ENCODE measurements at places on chromosomes 7 and 10.

DNA sequence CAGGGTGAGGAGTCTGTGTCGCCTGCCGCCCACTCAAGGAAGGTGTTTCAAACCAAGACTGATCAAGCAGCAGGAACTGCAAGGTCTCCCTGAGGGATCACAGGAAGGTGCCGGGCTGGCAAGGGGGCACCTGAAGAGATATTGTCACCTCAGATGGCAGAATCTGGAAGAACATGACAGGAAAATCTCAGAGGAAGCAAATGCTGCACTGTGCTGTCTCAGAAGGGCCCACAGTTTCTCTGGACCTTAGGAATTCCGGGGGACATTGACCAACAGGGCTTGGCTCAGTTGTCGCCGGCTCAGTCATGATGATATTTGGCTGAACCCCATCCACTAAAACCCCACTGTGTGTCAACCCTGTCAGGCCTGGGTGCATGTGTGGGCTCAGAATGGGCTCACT lies 31.9 kb upstream of the GPR26 start:
- DNase-seq, result no peak

GRCh38 chr10:102159831-102160230 lies 7.6 kb downstream of the NOLC1 start:
- no peak for DNase-seq

GRCh38 chr10:1094112-1095057 lies 38.2 kb downstream of the WDR37 start:
- peak; percentile 74 for DNase-seq

- no peak for DNase-seq
Observed at GRCh38 chr10:43354879-43355380, 16.5 kb upstream of the FXYD4 start.

DNA sequence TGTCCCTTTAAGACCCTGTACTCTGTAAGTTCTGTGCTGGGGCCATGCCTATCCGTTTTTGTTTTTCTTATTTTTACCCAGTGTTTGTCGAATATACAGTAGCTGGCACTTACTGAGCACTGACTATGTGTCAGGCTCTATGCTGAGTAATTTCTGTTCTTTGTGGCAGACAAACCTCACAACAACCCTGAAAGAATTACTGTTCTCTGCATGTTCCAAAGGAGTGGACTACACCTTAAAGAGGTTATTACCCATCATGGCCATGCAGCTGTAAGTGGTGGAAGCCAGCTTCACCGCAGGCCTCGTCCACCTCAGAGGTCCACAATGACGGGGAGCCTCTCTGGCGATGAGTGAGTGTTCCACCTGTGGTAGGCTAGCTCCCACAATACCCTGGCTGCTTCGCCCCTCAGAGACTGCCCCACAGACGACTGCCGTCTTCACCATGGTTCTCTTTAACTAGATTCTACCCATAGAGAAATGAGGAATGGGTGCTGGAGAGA lies 30.1 kb upstream of the RBM20 start:
- DNase-seq, result no peak

- no peak for DNase-seq
Observed at GRCh38 chr10:130871406-130871805, 440.1 kb downstream of the TCERG1L start.

- DNase-seq, result no peak
Observed at GRCh38 chr10:18158773-18159265, 18.6 kb downstream of the CACNB2 start.

DNA sequence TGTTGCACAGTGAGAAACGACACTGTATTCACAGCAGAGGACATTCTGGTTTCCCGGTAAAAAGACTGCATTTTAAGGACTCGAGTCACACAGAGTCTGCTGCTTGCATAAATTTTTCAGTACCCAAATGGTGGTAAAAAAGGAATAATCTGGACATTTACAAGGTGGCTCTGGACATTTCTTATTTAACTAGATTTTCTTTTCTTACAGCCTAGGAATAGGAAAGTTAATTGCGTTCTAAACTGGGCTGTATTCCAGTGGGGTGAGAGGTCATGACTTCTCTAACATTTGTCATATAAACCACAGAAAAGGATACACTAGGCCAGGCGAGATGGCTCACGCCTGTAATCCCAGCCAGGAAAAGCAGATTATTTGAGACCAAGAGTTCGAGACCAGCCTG lies 237.5 kb upstream of the KLF6 start:
- DNase-seq, result no peak

GRCh38 chr10:47104786-47105385 lies 193.7 kb downstream of the PTPN20 start:
- no peak for DNase-seq

DNA sequence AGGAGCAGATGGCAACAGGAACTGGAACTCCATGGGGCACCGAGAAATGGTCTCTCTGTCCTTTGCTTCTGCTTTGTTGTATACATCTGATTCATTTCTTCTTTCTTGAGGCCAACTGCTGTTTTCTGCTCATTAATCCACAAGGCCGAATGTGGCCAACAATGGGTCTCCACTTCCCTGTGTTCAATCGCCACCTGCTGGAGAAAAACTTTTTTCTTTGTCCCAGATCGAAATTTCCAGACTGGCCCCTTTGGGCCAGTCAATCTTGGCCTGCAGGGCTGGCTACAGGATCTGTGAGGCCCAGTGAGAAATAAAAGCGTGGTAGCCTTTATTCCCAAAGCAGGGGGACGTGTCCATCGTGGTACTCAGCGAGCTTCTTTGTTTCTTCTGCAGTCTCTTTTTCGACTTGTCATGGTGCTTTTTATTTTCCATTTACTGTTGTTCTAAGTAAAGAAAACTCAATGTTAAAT lies 58.8 kb downstream of the PARP12 start:
- DNase-seq, result no peak

GRCh38 chr10:48632166-48632565 lies 27.3 kb upstream of the ARHGAP22 start:
- DNase-seq, result no peak

DNA sequence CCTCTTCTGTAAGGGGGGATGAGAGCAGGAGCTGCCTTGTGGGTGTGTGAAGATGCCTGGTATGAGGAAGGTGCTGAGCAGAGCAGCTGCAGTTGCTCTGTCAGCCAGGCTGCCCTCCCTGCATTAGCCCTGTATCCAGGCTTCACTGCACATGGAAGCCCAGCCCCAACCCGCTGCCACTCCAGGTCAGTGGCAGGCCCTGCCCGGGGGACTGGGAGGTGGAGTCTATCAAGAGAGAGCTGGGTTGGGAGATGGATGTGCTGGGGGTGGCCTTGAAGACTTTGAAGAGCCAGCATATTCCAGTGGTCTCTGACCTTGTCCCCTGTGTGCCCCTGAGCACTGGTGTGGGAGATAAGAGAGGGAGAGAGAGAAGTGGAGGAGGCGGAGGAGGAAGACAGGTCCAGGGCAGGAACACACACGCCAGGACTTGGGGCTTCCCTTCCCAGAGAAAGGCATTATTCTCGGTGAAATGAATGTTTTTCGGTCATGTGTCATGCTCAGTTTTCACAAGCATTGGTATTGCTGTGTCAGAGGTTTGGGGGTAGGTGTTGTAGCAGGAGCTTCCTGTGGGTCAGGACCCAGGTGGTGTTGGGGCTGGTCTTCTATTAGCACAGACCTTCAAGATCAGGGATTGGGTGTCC lies 2.6 kb downstream of the PPIF start:
- no peak for DNase-seq

DNA sequence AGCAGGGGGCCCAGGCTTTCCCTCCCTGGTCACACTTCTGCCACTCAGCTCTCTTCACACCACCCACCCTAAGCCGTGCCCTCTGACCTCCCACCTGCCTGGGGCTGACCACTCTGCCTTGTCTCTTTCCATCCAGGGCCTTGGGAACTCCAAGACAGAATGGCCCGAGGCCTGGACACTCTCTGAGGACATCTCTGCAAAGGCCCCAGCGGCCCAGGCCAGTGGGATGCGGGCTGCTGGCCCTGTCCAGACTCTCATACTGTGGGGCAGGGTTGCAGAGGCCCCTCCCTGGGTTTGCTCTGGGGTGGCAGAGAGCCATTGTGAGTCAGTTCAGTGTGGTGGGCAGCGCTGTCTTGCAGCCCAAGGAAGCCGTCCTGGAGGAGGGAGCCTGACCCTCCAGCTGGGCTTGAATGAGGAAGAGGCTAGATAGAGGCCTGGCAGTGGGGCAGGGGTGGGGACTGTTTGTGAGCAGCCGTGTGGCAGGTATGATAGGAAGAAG lies 39.9 kb upstream of the RABGEF1 start:
- DNase-seq, result no peak

GRCh38 chr7:139118234-139118804 lies 8.8 kb upstream of the ZC3HAV1 start:
- DNase-seq, result no peak

DNA sequence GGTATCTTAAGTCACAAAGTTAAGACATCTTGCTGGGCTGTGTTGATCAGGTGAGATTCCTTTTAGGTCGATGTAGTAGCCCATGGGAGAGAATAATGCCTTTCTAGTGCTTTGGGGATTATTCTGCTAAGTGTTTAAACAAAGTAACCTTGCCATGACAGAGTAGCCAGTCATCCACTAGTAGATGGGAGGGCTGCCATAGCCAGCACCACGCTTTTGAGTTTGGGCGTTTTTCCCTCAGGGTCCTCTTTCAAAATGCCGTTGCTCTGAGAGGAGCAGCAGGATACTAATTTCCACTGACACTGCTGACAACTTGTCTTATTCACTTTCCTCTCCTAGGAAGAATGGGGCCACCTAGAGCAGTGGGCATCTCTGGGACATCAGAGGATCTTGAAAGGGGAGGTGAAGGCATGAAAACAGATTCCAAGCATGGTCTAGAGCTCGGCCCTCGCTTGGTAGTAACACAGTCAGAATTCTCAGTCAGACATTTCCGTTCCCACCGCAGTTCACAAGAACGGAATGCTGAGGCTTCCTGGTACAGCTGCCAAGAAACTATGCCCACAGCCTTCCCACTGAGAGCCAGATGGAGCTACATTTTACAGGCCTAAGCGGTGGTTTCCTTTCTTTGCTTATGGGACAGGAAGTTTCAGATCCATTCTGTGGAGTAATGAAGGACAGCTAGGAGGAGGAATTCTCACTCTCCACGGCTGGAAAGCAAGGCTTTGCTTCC lies 15.3 kb upstream of the RSU1 start:
- no peak for DNase-seq

DNA sequence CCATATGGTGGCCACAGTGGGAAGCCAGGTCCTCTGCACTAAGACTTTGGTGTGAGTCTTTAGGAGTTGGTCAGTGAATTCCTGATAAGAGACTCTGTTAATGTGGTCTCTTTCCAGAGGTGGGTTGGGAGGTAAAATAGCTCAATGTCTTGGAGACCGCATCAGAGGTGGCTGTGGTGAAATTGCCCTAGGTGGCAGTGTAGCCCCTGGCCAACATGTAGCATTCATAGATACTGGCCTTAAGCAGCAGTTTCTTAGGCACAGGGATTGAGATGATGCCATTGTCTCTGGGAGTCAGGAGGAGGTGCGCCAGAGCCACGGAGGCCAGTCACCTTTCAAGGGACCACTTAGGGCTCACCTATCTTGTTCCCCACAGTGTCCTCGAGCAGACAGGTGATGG lies 202.8 kb downstream of the CREB5 start:
- DNase-seq, result no peak

DNA sequence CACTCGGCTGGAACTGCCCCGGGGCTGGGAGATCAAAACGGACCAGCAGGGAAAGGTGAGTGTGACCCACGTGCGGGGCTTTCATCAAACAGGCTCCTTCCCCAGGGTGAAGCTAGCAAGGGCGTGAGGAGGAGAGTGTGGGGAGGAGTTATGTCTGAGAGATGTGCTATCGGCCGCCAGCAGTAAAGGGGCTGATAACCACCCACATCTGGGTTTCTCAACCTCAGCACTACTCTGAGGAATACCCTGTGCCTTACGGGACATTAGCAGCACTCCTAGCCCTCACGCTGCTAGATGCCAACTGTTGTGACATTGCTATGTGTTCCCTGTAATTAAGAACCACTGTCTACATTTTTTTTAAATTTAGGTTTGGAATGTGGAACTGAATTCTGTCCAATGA lies 113.9 kb upstream of the STK17A start:
- no peak for DNase-seq

DNA sequence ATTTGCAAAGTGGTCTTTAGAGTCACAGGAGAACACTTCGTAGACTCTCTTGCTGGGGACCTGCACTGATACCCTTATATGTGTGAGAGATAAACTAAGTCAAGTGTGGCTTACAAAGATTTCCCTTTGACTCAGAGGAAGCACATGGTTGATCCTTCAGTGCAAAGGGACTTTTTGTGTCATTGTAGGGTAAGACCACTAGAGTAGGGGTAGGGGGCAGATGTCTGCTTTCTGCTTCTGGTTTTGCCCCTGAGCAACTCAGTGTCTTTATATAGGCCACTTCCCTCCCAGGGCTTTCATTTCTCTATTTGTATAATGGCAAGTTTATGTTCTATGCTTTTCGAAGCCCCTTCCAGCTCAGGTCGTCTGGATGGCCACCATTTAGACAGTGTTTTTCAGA lies 281.7 kb downstream of the SORCS3 start:
- DNase-seq, result no peak

GRCh38 chr10:24721229-24722106 lies 2.2 kb downstream of the ARHGAP21 start:
- DNase-seq, result no peak

DNA sequence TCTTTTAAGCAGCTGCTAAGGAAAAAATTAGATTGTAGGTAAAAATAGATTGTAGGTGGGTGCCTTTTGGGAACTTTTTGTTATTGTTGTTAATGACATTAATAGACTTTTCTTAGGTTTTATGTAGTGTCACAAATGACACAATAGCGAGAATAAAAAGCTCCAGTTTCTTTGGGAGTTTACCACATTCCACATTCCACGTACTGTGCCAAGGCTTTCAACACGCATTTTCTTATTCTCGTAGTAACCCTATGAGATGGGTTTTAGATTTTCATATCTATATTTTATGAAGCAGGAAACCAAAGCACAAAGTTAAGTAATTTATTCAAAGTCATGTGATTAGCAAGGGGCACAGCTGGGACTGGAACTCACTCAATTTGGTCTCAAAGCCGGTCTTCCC lies 103.8 kb downstream of the XRCC2 start:
- no peak for DNase-seq

GRCh38 chr10:90432866-90433265 lies 425.0 kb downstream of the HTR7 start:
- no peak for DNase-seq

DNA sequence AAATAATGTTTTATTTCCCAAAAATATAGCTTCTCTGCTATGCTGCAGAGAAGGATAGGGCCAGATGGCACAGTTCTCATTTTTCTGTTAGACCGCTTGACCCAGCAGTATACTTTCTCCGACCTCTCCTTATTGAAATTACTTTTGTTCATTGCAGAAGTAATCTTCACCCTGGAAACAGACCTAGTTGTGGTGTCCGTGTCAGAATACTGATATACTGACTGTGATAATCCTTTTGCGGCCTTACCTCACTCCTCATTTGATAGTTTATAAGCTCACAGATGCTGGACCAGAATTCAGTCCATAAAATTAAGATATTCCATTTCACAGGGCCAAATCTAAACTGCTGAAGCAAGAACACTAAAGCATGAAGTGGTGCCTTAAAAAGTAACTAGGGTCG lies 260.6 kb upstream of the DKK1 start:
- DNase-seq, result no peak

- DNase-seq, result no peak
Observed at GRCh38 chr7:142496545-142496991, 238.7 kb upstream of the PRSS58 start.

Data from activated T-cell treated with anti-CD3 and anti-CD28 coated beads for 48 hours (primary cell).